ENCODE measurements at places on chromosomes 12 and 14.

DNA sequence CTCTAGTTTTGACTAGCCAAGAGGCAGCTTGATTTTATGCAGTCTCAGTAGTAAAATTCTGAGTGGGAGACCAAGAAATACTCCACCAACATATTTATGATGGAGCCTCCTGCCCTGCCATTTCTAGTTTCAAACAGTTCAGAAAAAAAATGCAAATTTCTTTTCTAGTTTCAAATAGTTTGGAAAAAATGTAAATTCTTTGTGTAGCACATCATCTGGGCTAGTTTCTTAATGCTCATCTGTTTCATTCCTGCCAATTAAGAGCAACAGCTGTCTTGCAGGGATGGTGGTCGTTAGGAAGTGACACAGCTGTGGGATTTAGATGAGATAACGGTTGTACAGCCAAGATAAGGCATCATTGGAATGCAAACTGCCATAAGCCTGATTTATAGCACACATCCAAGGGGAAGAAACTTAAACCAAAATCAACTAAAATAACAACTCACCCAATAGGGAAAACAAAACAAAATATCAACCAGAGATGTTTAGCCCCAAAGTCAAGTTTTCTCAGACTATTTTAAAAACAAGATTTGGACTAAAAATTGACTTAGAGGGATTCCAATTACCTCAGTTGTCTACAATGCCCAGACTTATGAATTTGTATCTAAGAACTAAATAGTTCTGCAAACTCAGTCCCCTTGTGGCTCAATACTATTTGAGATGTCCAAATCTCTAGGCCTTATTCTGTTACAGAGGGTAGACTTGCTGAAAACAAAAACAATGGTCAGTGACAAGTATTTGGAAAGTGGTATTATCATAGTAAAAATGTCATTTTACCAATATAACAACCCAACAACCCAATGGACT is 291.3 kb upstream of the ATP2B1 start:
- no peak for DNase-seq
- no peaks in the 10 kb centered on the region for H3K36me3 ChIP-seq
- H3K27me3 ChIP-seq: no peaks in the 10 kb centered on the region

- no peak overlapping the region for H3K4me3 ChIP-seq
- no peaks in the 10 kb centered on the region for H3K36me3 ChIP-seq
- H3K27me3 ChIP-seq: no peaks in the 10 kb centered on the region
These were observed 15.2 kb upstream of the EAPP start for GRCh38 chr14:34554540-34555250.

DNA sequence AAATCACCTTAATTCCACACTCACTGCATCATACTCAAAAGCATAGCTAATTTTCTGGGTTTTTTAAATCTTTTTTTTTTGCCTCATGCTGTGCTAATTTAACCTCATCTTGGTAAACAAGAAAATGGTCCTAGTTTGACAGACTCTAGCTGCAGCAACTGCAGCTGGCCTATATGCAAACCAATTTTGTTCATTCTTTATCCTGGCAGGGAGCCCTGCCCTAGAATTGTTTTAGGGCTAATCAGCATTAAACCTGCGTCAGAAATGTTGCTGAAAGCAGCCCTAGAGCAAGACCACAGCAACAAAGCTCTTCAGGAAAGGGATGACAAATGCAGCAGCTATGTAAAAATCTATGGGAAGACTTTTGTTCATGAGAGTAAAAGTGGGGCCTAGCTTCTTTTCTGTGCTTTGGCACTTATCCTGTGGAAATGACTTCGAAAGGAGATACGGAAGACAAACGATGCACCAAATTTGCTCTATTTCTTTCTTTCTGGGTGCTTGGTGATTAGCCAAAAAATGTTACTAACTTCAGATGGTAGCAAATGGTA is 72.2 kb downstream of the DENND5B start:
- H3K27me3 ChIP-seq: no peaks in the 10 kb centered on the region
- no peak overlapping the region for H3K4me3 ChIP-seq
- no peaks in the 10 kb centered on the region for H3K36me3 ChIP-seq

DNA sequence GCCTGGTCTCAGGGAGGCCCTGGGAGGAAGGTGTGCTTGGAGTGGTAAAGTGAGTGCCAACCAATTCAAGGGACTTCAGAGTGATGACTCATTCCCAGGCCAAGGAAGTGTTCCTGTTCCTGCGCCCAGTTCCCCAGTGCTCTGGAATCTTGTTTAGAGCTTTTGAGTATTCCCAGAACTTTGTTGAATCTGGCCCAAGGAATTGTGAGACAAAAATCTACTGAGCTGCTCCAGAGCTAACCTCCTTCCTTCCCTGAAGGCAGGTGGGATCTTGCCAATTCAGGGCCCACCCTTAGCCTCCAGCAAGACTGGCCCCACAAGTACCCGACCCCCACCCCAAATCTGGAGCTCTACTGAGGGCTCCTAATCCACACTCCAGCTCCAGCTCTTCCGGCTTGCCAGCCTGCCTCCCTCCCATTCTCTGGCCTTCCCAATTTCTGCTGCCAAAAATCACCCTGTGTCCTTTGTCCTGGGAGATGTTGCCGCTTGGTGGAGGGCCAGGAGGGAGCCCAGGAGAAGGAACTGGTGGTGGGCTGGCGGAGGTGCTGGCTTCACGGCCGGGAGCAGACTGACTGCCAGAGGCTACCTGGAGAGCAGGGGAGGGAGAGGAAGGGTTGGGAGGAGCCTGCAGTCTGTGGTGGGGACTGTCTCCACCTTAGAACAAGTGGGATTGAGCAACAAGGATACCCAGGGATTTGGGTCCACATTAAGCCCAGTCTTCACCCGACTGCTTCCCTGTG is 2.0 kb upstream of the ATN1 start:
- peak; percentile 75 for DNase-seq
- peak overlapping the region; percentile 90 for H3K27ac ChIP-seq
- no peaks in the 10 kb centered on the region for H3K36me3 ChIP-seq
- H3K4me1 ChIP-seq: peaks cover 40% of the 10 kb centered on the region
- no peaks in the 10 kb centered on the region for H3K27me3 ChIP-seq
- peak overlapping the region; percentile 87 for H3K4me3 ChIP-seq

DNA sequence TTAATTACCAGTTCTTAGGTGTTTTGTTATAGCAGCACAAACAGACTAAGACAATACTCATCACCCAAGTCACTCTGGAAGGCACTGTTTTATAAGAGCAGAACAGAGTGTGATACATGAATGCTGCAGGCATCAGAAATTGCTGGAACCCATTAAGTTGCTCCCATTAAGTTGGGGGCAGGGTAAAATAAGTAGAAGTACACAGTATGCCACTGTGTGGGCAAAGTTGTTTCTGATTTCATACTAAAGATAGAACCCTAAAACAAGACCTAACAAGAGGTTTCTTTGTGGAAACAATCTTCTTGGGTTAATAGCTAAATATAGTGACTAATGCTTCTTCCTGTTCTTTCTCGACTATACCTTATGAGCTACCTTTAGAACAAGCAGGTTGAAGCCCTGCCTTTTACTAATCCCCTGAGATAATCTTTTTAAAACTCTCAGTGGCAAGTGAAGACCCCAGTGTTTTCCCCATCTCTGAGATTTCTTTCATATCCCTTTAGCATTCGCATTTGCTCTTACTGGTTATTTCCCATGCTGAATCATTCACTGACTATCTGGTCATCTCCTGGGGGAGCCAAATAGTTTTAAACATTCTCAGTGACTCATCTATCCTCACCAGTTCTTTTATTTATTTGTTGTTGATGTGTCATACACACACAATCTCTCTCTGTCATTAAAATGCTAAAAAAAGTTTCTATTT is 52.3 kb downstream of the SOCS2 start:
- no peak overlapping the region for H3K4me3 ChIP-seq
- H3K27ac ChIP-seq: no peak overlapping the region
- no peaks in the 10 kb centered on the region for H3K4me1 ChIP-seq
- DNase-seq: no peak

DNA sequence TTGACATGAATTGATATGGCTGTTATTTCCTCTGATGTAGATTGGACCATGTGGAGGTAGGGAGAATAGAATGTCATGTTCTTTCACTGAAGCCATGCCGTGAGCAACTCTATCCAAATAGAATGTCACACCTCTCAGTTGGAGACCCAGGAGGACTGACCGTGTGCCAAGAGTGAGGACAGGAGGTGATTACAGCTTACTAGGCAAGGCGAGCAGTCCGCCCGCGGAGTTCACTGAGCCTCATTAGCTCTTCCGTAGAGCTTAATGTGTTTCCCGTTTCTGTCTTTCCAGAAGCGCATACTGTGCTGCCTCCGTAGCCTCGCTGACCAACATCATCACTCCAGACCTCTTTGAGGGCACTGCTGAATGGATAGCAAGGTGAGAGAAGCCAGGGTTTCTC is 45.6 kb downstream of the FNTB start:
- peaks cover 7% of the 10 kb centered on the region for H3K4me1 ChIP-seq
- no peak for DNase-seq
- H3K27me3 ChIP-seq: no peaks in the 10 kb centered on the region
